ENCODE measurements at places on chromosomes 16 and 17.

GRCh38 chr16:13448346-13448745, 471.6 kb upstream of the ERCC4 start:
- no peak for DNase-seq

GRCh38 chr16:24508614-24509013, 30.8 kb upstream of the RBBP6 start:
- no peak for DNase-seq

DNA sequence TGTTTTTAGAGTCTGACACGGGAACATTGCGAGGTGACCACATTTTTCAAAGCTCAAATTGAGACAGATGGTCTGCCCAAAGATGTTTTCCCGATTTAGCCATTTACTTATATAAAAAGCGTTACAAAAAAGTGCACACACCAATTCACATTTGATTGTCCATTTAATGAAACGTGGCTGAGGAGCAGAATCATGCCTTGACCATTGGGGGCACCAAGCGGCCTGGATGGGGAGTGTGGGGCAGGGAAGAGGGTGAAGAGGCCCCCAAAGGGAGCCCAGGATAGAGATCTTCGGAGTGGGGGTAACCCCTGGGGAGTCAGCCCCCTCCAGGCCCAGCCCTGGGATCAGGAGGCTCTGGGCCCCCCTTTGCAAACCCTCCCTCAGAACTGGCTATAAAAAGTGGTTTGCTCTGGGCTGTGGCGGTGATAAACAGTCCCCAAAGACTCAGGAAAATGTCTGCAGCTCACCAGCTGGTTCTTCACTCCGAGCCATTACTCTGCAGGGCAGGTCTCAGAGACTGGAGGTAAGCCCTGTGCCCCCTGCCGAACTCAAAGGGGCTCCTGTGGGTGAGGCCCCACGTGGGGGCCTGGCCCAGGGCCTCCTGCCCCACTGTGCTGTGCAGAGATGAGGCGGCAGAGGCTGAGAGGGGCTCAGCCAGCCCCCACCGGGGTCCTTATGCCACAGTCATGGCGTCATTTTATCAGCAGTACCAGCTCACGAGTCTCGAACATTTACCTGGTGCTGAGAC, 105.9 kb upstream of the SEC14L1 start:
- no peak for DNase-seq

DNA sequence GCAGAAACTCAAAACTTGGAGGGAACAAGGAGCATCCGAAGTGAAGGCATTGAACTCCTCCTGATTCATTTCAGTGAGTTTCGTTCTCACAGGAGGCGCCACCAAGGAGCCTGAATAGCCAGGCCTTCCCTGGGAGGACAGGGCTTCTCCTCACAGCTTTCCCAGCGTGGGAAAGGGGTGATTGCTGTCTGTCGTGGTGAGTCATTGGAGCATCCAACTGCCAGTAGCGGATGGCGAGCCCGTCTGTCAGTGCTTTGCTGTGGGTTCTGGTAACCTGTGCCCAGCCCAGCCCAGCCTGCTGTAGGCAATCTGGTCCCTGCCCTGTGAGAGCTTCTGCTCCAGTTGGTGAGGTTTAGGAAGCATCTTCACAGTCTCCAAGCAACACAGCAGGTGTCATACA, 28.3 kb downstream of the PLCD3 start:
- DNase-seq = no peak

DNA sequence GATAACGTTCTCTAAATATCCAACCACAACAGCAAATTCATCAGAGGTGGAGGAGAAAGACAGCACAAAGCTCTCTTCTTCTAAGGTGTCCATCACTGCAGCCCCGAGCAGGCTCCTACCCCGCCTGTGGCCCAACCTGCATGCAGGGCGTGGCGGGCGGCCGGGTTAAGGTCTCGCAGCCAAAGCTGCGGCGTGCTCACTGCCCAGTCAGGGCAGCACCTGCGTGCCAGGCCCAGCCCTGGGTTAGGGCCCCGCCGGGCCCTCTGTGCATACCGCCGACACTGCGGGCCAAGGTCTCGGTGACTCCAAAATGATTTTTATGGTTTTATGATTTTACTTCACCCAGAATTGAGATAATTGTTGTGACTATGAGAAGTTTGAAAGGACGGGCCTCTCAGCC, 57.8 kb downstream of the FOXK2 start:
- no peak for DNase-seq

DNA sequence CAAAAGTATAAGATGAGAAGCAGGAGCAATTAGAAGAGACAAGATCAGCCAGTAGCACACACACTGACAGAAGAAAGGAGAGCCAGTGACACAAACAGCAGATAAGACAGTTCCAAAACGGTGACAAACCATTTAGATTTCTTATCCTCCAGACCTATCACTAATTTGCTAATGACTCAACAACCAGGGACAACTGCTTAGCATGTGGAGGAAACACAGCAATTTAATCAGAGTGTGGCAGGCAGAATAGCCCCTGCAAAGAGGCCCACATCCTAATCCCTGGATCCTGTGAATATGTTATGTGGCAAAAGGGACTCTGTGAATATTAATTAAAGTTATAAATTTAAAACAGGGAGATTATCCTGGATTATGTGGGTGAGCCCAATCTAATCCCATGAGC, 81.1 kb downstream of the CACNG1 start:
- DNase-seq = no peak

- no peak for DNase-seq
Measured at GRCh38 chr17:45700171-45701090, 83.7 kb upstream of the CRHR1 start.

DNA sequence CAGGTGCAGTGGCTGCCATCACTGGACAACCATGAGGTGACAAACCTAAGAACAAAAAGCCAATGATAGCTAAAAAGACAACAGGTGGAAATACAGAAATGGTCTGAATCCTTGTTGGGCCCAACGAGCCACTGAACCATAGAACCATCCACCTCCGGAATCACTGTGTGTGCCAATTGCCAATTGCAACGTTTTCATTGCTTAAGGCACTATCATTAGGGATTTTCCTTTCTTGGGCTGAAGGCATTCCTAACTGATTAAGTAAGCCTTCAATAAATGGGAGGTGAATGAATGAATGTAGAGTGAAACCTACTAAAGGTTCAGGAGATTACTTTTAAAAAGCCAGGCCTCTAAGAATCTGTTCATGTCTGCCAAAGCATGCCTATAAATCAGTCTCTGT, 3.6 kb downstream of the USP31 start:
- DNase-seq = no peak

- DNase-seq = no peak
Measured at GRCh38 chr17:22506861-22507260, 814.5 kb downstream of the KCNJ18 start.

DNA sequence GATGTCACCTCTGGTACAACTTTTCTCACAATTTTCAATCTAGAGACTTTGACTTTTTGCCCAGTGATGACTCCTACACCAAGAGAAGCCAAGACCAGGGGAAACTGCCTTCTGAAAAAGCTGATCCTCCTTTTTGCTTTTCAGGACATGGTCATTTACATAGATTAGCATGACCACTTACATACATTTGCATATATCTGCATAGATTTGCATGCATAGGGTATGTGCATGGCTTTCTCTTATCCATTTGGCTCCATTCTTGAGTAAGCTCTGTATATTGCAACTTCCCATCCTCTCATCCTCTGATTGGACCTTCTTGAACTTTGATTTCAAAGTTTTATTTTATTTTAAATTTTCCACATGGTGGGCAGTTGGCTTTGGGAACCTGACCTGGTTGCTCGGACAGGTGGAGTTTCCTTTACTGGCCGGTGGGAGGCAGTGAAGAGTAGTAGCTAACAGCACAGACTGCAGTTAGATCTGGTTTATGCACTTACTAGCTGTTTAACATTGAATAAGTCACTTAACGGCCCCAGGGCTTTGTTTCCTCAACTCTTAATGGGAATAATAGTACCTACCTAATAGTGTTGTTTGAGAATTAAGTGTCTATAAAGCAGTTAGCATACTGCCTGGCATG, 92.9 kb downstream of the GPR139 start:
- DNase-seq = peak; percentile 1

- DNase-seq = no peak
Measured at GRCh38 chr17:21228111-21228510, 14.2 kb upstream of the TMEM11 start.

- DNase-seq = peak; percentile 87
Measured at GRCh38 chr16:75143941-75144340, 4.4 kb upstream of the ZFP1 start.

GRCh38 chr16:1839554-1839953, 12.5 kb downstream of the FAHD1 start:
- DNase-seq = no peak

DNA sequence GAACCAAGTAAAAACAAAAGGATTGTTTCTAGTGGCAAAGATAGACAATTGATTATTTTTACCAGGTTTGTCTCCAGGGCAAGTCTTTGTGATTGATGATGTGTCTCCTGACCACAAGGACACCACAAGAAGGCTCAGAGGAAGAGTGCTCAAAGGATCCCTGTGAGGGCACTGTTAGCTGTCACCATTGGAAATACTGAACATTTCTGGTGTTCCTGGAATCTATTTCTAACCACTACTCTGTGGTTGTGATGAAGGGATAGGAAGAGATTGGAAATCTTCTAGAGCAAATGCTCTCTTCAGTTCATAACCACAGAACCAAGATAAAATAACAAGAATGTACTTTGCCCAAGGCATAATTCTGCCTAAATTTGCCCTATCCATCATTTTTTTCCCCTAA, 15.3 kb downstream of the RNF43 start:
- no peak for DNase-seq

GRCh38 chr17:9361188-9361955, 214.2 kb downstream of the STX8 start:
- DNase-seq = peak; percentile 86

DNA sequence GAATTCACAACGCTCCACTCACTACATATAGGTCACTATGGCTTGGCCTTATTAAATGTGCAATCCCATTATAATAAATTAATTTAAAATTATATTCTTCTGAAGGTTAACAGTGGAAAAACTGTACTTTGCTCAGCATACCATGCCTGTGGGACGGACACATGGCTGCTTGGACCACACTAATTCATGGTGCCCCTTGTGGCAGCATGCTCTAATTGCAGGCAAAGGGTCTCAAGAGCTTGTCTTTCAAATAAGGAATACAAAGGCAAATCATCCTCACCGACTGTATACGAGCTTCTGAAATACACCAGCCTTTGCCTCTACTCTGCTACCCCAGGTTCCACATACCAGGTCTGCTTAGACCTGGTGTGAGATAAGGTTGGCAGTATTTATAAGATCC, 11.7 kb downstream of the SMPD3 start:
- DNase-seq = peak; percentile 34

- no peak for DNase-seq
Measured at GRCh38 chr17:82200743-82201497, 11.7 kb downstream of the CCDC57 start.

DNA sequence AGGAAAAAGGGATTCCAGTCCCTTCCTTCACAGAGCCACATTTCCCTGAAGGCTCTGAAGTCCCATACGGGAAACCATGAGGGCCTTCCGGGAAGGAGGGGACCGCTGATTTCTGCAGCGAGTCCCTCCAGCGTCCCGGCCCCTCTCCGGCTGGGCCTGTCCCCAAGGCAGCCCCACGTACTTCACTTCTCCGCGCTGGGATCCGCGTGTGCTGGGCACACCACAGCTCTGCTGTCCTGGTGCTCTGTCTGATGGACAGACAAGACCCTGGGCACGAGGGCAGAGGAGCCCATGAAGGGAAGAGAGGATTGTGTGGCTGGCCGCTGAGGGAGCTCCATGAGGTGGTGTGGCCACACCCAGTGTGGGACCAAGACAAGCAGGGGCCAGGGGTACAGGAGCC, 57.1 kb downstream of the PRMT7 start:
- no peak for DNase-seq

DNA sequence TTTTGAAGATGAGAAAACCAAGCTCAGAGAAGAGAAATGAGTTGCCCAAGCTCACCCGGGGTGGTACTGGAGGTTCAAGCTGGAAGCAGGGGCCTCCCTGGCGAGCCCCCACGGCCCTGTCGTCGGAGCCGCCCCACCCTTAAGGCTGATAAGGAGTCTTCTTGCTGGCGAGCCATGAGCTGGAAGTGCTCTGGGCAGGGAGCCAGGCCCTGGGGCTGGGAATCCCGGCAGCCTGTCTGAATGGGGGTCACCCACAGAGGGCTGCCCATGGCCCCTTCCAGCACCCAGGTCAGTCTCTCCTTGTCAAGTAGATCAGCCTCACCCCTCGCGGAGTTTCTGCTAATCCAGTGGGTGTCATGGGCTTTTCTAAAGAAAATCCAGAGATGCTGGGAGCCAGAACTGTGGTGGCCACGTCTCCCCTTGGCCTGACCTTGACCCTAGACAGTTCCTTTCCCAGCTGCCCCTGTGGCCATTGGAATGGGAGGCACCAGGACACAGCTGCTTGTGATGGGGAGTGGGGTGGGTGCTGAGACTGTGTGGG, 1.2 kb upstream of the P2RX1 start:
- DNase-seq = peak; percentile 10

DNA sequence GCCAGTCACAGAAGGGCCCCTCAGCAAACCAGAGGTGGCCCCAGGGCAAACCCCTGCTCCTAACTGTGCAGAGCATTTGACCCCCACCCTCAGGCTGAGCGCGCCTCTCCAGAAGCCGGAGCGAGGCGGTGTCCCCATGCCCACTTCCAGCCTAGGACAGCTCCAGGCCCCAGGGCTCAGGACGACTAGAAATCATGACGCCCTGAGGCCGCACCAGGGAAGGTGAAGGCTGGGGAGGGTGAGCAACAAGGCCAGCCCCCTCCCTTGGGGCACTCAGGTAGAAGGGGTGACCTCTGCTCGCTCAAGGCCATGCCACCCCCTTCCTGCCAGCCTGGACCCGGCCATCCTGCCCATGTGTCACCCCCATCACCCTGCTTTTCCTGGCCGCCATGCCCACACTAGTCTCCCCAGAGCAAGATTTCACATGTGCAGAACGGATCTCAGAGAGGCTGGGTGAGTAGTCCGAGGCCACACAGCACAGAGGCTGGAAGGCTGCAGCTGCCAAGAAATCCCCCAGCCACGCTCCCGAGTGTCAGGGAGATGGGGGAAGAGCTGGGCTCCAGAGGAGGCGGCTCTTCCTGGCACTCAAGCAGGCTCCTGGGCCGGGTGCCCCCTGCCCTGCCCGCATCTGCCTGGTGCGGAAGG, 2.1 kb upstream of the PVALEF start:
- no peak for DNase-seq

GRCh38 chr16:22296225-22297113, 740 bp upstream of the POLR3E start:
- DNase-seq = no peak

GRCh38 chr17:76155988-76156661, 15.1 kb upstream of the FOXJ1 start:
- DNase-seq = no peak

DNA sequence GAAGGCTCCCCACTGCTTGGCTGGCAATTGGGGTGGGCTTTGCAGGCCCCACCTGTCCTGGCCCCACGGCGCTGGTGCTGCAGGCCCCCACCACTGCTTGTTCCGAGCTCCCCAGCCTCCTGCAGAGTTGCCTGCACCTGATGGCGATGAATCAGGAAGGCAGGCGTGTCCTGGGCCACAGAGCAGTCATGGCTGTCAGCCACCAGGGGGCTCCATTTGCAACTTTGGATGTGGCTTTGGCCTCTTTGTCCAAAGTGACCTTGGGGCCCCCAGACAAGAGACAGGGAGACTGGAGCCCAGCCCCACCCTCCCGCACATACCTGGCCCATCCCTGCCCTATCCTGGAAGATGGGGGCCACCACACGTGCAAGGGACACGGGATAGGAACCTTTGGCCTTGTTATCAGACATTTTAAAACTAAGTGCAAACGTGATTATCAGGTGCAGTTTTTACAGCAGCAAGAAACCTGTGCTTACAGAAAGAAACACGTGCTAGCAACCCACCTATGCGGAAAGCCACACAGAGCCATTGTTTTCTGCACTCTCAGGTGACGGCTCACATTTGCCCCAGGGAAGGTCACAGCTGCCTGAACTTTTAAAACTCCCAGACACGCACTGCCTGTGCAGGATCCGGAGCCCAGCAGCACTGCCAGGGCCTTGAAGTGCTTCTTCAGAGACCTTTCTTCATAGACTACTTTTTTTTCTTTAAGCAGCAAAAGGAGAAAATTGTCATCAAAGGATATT, at the start of gene DNASE1:
Gene DNASE1 (plus strand): TSS at position 443 of the 743 bp plus-strand sequence. CDS start 683 bp downstream, outside the sequence.
- DNase-seq = peak; percentile 47

Measured in inflammatory macrophage treated with lipopolysaccharide for 1 hour (primary cell).